ENCODE measurements at places on chromosomes 13 and 19.

DNA sequence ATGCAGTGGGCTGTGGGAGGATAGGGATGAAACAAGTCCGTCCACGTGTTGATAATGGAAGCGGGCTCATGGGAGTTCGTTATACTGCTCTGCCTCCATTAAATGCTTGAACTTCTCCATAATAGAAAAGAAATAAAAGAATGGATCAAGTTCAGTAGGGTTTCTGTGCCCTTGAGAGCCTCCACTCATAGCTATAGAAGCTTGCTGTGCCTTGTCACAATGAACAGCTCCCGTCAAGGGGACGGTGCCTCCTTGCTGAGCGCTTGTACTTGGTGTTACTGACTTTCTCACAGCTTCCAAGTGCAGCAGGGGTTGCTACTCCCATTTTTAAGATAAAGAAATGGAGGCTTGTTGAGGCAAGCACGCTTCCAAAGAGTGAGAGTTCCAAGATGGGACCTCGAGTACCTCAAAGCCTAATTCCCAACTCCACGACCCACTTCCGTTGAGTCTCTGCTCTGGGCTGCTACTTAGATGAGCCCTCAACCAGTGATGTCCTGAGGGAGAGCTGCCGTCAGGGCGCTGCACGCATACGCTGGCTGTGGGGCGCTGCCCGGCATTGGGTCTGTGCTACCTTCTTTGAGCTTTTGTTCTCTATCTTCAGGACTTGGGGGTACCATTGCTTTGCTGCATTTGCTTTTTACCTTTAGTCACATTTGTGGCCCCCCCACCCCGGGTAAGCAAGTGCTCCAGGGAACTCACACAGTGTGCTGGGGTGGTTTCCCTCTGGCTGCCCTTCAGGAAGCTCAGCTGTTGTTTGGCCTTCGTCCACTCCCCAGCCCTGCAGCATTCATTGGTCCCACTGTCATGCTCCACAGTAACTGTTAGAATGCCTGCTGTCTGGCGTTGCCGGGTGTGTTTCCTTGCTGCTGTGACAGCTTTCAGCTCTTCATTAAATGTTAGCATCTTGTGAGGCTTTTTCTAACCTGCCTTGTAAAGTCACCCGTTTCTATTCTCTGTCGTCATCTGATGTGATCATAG lies 9.5 kb downstream of the SNRNP70 start:
- no peak for DNase-seq

GRCh38 chr13:111975539-111976473 lies 91.1 kb upstream of the SOX1 start:
- DNase-seq = no peak

GRCh38 chr13:90751026-90751425 lies 596.5 kb upstream of the MIR17HG start:
- DNase-seq = no peak

- no peak for DNase-seq
Observed at GRCh38 chr13:106078191-106078590, 457.3 kb downstream of the EFNB2 start.

DNA sequence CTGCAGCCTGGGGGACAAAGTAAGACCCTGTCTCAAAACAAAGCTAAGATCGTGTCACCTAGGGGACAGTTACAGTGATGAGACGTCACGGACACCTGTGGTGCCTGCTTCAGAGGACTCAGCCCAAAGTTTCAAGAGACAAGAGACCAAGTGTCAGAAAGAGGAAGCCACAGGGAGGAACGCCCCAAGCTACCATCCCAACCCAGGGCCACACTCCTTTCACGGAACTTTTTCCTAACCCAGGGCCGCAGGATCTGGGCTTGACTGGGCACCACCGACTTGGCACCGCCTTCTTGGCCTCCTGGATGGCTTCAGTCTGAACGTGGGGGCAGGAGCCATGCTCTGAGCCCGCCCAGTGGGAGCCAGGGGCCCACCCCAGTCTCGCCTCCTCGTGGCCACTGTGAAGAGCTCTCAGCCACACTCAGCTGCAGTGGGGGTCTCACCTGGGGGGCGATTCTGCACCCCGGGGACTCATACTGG lies 8.5 kb downstream of the MOB3A start:
- DNase-seq = no peak

- no peak for DNase-seq
Observed at GRCh38 chr13:38620876-38621275, 66.0 kb upstream of the FREM2 start.

DNA sequence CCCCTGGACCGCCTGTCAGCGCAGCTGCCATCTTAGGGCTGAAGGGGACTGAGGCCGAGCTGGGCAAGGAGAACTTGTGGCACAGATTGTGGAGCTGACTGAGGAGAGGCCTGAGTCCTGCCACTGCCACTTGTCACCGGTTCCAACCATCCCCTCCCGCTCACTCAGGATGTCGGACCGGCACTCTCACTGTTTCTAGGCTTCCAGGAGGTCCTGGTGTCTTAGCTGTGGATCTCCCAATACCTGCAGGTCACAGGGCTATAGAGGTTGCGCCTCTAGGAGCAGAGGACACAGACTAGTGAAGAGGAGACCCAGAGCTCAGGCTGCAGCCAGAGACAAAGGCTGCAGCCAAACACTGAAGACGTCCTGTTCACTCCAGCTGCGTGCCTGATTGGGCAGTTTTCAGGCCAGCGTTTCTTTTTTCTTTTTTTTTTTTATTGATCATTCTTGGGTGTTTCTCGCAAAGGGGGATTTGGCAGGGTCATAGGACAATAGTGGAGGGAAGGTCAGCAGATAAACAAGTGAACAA lies 15.3 kb upstream of the ZNF486 start:
- no peak for DNase-seq

GRCh38 chr19:17243211-17243829 lies 2.4 kb downstream of the NR2F6 start:
- no peak for DNase-seq

- DNase-seq = no peak
Observed at GRCh38 chr13:21987793-21988192, 316.9 kb downstream of the FGF9 start.

GRCh38 chr13:99119656-99120055 lies 81.0 kb upstream of the UBAC2 start:
- DNase-seq = no peak

DNA sequence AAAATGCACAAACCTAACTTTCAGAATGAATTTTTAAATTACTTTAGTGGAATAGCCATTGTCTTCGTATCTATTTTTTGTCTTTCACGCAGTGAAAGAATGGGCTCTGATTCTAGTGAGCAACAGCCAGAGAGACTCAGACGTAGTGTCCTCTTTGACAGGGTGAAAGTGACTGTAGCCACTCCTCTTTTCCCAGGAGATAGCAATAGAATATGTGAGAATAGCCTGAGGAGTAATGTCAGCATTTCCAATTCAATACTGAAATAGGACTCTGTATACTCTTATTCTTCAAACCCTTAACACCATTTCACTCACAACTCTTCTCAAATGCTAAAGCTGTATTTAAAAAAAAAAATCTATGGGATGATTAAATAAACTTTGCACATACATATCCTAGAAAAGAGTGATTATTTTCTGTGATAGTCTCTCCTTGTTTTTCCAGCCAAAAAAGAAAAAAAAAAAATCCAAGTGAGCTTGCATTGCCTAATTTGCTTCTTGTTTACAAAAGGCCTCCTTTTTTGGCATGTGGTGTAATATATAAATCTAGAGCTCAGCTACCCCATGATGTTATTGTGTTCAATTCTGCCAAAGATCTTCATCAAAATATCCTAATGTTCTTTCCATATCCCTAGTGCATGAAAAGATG lies 626.1 kb upstream of the SLITRK6 start:
- peak; percentile 60 for DNase-seq

DNA sequence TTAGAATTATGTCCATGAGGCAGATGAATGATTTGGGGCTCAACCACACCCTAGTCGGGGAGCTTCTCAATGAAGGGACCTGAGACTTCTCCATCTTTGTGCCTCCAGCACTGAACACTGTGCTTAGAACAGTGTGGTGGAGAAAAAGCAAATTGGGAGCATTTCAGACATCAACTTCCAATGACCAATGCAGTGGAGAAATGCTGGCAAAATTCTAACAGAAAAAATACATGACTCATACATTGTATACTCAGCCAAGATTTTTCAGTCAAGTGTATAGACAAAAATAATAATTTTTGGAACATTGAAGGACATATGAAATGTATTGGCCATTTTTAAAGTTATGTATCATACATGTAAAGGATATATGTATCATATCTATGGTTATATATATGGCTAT lies 134.7 kb downstream of the FGF14 start:
- no peak for DNase-seq

- no peak for DNase-seq
Observed at GRCh38 chr19:52778811-52779210, 7.8 kb downstream of the ZNF600 start.

GRCh38 chr19:58509731-58510083 lies 2.1 kb downstream of the SLC27A5 start:
- DNase-seq = no peak

DNA sequence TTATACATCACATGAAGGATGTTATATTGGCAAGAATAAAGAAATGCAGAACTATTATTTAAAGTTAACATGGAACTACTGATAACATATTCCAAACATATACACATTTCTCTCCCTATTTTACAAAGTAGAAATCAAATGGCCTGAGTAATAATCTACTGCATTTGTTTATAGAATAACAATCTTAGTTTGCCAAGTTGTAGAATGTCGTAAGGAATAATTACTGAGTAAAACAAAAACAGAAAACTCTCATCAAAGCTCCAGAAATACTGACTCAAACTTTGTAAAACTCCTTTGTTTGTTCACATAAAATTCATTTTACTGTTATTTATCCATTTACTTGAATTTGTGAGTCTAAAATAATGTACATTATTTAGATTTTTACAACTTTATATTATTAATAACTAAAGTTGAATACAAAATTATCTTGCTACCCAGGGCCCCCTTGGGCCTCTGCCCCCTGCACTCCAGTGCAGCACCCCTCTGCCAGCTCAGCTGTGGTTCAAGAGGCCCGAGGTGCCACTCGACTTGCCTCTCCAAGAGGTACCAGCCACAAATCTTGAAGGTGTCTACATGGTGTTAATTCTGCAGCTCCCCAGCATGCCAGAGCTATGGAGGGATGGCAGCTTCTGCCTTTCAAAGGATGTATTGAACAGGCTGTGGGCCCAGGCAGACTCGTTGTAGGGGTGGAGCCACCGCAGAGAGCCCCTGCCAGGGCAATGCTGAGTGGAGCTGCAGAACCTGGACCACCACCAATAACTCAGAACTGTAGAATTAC lies 2819.7 kb downstream of the PCDH9 start:
- no peak for DNase-seq

DNA sequence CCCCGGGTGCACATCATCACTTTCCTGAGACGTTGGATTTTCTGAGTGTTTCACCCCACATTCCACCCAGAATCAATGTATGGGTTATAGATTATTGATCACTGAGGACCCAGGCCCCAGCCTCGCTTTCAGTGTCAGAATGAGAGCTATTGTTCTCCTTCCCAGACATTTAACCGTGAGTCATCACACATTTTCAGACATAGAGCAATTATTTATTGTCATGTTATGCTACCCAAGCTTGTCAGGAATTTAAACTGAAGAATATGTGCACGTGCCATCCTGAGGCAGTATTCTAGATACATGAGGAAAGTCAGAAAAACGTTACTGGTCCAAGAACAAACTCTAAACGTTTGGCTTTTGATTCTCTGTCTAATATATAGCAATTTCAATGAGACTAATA lies 276.6 kb upstream of the ZNF507 start:
- DNase-seq = no peak

GRCh38 chr13:111111376-111111937 lies 3.7 kb upstream of the ARHGEF7 start:
- DNase-seq = no peak

DNA sequence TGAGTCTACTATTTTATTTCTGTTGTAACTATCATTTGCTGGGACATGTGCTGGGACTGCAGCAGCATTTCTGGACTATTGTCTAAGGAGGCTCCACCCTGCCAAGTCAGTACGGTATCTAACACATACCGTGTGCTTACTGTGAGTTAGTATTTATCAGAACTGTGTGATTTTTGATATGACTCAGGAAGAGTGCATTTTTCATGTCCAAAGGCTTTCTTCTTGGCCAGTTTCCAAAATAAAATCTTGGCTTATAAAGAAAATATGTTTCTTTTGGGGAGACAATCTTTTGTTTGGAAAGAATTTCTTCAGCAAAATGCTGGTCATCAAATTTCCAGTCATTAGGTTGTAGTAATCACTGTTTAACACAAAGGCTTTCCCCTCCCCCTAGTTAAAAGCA lies 11.6 kb downstream of the PARP4 start:
- no peak for DNase-seq

- no peak for DNase-seq
Observed at GRCh38 chr19:6572217-6572616, 18.7 kb downstream of the CD70 start.

- no peak for DNase-seq
Observed at GRCh38 chr13:84954636-84955035, 844.6 kb downstream of the SLITRK6 start.

- no peak for DNase-seq
Observed at GRCh38 chr13:112882555-112883024, 86.4 kb upstream of the MCF2L start.

- no peak for DNase-seq
Observed at GRCh38 chr13:43959291-43959690, 79.6 kb downstream of the LACC1 start.

DNA sequence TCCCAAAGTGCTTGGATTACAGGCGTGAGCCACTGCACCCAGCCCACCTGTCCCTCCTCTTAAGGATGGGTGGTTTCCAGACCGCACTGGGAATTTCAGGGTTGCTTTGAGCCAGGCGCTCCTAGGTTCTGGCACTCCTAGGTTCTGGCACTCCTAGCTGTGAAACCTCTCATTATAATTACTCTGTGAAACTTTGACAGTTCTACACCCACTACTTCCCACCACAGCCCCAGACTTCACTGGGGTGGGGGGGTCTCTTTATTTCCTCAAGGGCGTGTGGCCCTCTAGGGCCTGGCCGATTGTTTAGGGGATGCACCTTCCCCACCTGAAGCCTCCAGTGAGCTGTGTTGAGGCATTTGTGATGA lies 2.3 kb upstream of the ADAMTS10 start:
- no peak for DNase-seq

DNA sequence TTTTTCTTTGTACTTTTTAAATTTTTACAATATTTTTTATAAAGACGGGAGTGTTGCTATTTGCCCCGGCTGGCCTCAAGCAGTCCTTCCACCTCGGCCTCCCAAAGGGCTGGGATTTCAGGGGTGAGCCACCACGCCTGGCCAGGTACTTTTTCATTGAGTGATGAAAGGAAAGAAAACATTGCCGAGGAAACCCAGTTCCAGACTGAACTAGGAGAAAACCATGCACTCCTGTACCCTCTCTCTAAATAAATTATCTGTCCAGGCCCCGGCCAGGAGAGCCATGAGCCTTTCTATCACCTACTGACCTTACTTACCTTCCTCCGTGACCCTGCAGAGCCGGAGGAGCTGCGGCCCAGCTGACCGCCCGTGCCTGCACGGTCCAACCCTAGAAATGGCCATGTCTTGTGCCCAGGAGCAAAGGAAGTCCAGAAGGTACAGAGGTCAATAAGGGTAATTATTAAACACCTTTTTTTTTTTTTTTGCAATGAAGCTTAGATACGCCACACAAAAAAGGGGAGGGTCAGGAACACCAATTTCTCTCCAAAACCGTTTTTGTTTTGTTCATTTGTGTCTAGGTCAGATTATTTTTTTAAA lies at the start of gene SLC7A9:
Gene SLC7A9 (minus strand): TSS at position 399 of the 597 bp plus-strand sequence. CDS start 1,233 bp downstream, outside the sequence.
- no peak for DNase-seq

Data from NCI-H69 (cell line).